ENCODE measurements at places on chromosomes 12 and 14.

- DNase-seq = no peak
Measured at GRCh38 chr14:56081139-56081538, 37.1 kb upstream of the PELI2 start.

- DNase-seq = no peak
Measured at GRCh38 chr14:94517641-94518257, 8.5 kb upstream of the SERPINA12 start.

GRCh38 chr12:132446633-132447326, 43.2 kb upstream of the FBRSL1 start:
- no peak for DNase-seq

GRCh38 chr12:122062832-122063693, 15.5 kb upstream of the MLXIP start:
- DNase-seq = peak; percentile 78

DNA sequence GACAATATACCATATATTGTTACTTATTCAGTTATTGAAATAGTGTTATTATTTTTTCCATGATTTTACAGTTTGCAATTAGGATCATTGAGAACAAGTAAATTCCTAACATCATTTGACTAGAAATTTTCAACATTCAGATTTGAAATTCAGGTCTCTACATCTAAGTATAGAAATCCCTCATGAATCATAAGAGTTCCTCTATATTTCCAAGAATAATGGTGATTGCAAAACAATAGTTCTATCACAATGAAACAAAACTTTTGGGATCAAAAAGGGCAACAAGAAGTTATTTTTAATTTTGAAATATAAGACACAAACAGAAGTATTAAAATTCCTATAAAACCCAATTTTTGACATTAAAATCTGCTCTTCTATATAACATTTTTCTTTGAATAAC, 10.8 kb downstream of the CLEC1A start:
- peak; percentile 71 for DNase-seq

GRCh38 chr12:57610554-57611107, 604 bp upstream of the ARHGEF25 start:
- DNase-seq = no peak

DNA sequence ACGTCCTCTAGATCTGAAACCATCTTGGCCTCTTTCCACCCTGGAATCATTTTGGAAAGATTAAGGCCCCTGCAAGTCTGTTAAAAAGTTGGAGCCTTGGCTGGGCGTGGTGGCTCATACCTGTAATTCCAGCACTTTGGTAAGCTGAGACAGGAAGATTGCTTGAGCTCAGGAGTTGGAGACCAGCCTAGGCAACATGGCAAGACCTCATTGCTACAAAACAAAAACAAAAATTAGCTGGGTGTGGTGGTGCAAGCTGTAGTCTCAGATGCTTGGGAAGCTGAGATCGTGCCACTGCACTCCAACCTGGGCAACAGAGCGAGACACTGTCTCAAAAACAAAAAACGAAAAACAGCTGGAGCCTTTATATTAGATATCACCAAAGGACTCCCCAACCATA, 10.9 kb upstream of the ABCD4 start:
- no peak for DNase-seq

- no peak for DNase-seq
Measured at GRCh38 chr14:50212726-50213125, 18.7 kb downstream of the SOS2 start.

GRCh38 chr12:82146740-82147139, 211.4 kb downstream of the CCDC59 start:
- DNase-seq = no peak

DNA sequence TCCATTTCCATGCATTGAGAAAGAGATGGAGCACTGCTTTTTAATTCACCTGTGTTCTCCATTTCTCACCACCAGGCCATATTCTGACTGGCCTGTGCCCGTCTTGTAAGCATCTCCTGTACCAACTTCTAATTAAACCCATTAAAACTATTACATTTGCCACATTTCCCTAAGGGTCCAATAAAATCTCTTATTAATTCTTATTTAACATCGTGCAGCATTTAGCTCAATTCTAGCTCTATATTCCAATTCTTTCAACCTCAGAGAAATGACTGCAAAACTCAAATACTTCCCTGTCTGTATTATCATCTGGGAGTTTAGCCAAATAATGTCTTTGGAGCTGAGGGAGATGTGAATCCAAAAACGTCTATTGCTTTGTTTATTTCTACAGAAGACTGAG, 495.4 kb upstream of the TMEM132C start:
- DNase-seq = no peak

GRCh38 chr14:68894123-68894522, 85.0 kb downstream of the ACTN1 start:
- DNase-seq = no peak

- no peak for DNase-seq
Measured at GRCh38 chr14:94611179-94611578, 1.0 kb upstream of the SERPINA3 start.

DNA sequence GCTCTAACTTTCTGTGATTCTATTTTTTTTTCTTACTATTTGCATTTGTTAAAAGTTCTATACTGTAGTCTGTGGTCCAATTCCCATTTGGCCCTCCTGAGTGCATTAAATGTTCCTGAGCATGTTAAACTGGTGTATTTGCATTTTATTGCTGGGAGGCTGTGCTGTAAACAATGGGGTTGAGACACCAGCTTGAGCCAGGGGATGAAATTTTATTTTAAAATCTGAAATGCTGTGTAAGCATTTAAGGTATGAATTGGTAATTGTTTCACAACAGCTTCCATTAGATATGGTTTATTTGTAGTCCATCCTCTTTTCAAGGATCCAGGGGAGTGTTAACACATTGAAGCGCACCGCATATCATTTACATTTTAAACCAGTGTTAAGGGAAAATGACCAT, 89.9 kb upstream of the RFX4 start:
- DNase-seq = no peak

- peak; percentile 52 for DNase-seq
Measured at GRCh38 chr12:116236148-116236731, 41.3 kb downstream of the MED13L start.

GRCh38 chr14:68343534-68344118, 449.2 kb downstream of the ZFP36L1 start:
- no peak for DNase-seq

- no peak for DNase-seq
Measured at GRCh38 chr12:126425264-126425663, 1360.0 kb downstream of the AACS start.

DNA sequence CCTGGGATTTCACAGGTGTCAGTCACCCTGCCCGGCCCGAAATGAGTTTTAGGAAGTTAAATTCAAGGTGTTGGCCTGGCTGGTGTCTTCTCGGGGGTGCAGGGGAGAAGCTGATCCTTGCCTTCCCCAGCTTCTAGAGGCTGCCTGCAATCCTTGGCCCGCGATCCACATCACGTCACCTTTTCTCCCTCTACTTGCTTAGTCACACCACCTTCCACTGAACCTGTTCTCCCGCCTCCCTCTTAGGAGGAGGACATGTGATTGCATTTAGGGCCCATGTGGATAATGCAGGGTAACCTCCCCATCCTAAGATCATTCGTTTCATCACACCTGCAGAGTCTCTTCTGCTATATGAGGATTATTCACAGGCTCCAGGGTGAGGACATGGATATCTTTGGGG, 25.4 kb upstream of the ATXN2 start:
- no peak for DNase-seq

- DNase-seq = no peak
Measured at GRCh38 chr12:20528208-20528607, 159.9 kb downstream of the PDE3A start.

- no peak for DNase-seq
Measured at GRCh38 chr14:61462566-61463193, 141.3 kb downstream of the PRKCH start.

- DNase-seq = peak; percentile 28
Measured at GRCh38 chr14:50001151-50001998, 108.5 kb downstream of the ARF6 start.

DNA sequence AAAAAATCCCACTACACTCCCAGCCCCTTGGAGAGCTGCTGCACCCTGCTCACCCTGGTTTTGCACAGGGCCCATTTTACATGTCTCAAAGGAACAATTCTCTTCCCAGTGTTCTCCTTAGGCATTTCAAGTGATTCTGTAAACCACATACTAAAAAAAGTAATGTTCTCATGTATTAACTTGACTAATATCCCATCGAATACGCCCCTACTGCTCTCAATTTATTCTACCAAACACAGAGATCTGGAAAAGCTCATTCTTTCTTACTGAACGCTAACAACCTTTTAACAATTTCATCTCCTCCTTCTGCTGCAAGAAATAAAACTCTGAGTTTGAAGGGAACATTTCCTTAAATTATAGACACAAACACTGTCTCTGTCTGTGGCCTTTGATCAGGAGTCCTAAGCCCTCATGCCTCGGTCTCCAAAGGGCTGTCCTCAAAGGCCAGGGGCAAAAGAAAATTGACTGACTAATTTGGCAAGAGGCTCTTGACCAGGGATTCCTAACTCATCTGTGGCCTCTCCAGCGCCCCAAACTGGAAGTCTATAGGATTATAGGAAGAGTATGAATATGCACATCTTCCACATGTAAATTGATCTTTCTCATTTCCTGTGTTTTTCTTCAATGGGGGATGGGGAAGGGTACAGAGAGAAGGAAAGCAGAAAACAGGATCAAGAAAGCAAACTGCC, 17.1 kb upstream of the TSPAN11 start:
- no peak for DNase-seq

DNA sequence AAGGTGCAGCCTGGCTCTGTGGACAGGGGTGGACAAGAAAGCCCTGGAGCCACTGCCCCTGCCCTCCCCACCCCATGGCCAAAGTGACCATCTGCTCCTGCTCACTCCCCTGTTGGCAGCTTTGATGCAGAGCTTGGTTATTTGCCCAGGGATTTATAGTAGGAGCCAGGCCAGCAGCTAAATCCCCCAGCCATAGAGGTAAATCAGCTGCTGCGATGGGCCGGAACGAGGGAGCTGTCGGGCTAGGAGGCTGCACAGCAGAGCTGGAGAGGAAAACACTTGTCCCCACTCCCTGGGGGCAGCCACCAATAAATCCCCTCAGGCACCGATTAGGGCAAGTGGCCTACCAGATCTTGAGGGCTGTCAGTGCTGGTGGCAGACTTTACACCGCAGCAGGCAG, 26.0 kb downstream of the SMUG1 start:
- DNase-seq = no peak

DNA sequence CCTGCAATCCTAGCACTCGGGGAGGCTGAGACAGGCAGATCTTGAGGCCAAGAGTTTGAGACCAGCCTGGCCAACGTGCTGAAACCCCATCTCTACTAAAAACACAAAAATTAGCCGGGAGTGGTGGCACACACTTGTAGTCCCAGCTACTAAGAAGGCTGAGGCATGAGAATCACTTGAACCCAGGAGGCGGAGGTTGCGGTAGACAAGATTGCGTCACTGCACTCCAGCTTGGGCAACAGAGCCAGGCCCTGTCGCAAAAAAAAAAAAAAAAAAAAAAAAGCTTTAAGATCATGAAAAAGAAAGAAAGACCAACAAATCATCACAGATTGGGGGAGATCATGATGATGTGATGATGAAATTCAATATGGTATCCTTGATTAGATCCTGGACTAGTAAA, 30.6 kb downstream of the WDR89 start:
- DNase-seq = peak; percentile 29

- DNase-seq = no peak
Measured at GRCh38 chr12:64633011-64633939, 23.0 kb downstream of the RASSF3 start.

- DNase-seq = no peak
Measured at GRCh38 chr12:70555081-70555480, 82.1 kb downstream of the PTPRB start.

GRCh38 chr14:81303258-81303935, 82.6 kb upstream of the GTF2A1 start:
- DNase-seq = peak; percentile 80

- DNase-seq = peak; percentile 74
Measured at GRCh38 chr12:2813214-2814185, 1.0 kb downstream of the ITFG2 start.

GRCh38 chr14:63478437-63478852, 64.7 kb downstream of the PPP2R5E start:
- no peak for DNase-seq

DNA sequence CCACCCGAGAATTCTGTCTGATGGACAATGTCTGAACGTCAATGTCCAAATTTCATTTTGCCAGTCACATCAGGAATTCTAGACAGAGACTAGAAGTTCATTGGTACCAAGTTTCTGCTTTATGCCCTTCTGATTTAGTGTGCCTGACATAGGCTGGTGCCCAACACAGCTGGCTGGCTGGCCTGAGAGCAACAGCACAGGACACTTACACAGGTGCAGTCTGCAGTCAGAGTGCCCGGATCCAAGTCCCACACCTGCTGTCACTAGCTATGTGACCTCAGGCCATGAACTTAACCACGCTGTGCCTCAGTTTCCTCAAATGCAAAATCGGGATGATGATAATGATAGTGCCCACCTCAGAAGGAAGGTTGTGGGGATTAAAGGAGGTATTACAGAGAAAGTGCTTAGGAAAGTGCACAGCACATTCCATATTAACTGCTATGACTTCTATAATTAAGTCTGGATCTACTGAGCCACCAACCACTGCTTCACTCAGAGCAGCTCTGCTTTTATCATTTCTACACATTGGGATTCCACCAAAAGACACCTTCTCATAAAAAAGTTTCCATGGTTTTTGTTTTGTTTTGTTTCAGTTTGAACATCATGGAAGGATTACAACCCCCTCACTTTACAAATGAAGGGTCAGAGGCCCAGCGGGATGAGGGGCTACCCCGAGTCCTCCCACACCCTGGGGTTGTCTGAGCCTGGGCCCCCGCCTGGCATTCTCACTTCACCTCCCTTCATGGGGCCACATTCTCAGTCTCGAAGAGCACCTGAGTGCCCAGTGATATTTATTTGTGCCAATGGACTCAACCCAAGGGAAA, 168.8 kb upstream of the BCL2L14 start:
- DNase-seq = no peak

DNA sequence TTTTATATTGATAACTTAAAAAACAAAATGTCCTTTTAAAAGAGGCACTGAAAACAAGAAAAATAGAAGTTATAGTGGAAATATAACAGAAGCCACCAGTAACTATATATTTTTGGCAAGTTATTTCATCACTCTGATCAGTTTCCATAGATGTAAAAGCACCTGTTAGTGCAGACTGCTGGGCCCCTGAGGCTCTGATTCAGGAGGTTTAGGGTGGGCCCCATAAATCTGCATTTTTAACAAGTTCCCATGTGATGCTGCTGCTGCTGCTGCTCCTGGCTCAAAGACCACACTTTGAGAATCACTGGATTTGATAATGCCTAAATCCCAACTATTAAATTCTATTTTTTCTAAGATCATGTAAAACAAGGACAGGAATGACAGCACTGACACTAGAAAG, 251.1 kb downstream of the MED13L start:
- no peak for DNase-seq

DNA sequence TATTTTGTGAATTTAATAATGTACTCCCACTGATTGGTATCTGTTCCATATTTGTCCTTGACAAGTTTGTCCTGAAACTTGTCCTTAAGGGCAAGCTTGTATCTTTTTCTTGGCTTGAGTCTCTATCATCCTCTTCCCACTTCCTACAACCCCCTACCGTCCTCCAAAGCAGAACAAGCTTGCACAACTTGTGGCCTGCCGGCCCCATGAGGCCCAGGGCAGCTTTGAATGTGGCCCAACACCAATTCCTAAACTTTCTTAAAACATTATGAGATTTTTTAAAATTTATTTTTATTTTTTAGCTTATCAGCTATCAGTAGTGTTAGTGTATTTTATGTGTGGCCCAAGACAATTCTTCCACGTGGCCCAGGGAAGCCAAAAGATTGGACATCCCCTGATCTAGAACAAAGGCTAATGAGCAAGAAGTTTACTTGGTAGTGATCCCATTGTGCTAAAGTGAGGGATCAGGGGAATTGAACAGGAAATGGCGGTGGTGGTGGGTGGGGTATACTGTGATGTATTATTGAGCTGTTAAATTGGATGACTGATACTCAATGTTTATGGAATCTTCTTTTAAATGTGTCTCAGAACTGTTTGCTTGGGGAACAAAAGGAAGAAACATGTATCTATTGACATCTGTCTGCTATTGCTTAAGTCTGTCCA, 37.8 kb downstream of the TMX1 start:
- DNase-seq = peak; percentile 1

Measured in inflammatory macrophage treated with lipopolysaccharide for 4 hours (primary cell).